Upper lobe of right lung (tissue), 1 donor: ENCODE measurements at places on chromosomes 7 and 10.
A peak's percentile ranks its signal among the peaks of the same experiment; 100 is the strongest.

- DNase-seq = no peak
Measured at GRCh38 chr10:86062198-86062550, 304.4 kb downstream of the GRID1 start.

DNA sequence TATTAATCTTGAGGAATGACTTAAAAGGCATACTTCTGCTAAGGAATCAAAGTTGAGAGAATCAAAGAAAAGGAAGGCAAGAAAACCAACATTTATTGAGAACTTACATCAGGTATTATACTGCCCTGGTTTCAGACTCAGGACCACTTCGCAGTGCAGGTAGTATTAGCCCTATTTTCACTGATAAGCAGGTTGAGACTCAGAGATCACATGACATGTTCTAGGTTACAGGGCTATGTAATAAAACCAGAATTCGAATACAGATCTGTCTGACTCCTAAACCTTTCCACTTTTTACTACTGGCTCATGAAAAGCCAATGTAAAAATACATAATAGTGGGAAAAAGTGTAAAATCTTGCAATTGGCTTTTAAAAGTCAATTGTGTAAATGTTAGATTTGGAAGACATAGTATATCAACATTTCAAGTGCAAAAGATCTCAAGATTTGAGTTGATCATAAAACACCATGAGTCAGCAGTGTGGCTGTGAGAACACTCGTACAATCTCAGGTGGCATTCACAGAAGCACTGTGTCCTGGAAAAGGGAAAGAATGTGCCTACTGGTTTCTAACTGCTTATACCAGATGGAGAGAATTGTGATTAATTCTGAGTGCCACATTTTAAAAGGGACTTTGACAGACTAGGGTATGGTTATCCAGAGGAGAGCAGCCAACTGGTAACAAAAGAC is 195.8 kb upstream of the MKLN1 start:
- no peak for DNase-seq

DNA sequence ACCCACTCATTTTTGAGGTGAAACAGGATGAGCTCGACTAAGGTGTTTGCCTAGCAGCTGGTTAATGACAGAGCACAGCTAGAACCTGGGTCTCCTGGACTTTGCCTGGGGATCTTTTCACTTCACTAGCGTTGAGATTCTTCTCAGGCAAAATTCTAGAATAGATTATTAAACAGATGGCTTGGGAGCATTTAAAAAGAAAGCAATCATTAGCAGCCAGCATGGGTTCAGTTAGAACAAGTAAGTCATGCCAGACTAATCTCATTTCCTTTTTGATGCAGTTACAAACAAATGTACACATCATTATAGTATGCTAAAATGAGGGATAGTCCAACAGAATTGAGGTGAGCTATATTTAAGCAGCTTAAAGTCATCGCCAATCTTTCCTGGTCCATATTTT is 291.3 kb upstream of the MYO3A start:
- DNase-seq = no peak

GRCh38 chr10:35412900-35413491 is 76.7 kb downstream of the CCNY start:
- DNase-seq = no peak

DNA sequence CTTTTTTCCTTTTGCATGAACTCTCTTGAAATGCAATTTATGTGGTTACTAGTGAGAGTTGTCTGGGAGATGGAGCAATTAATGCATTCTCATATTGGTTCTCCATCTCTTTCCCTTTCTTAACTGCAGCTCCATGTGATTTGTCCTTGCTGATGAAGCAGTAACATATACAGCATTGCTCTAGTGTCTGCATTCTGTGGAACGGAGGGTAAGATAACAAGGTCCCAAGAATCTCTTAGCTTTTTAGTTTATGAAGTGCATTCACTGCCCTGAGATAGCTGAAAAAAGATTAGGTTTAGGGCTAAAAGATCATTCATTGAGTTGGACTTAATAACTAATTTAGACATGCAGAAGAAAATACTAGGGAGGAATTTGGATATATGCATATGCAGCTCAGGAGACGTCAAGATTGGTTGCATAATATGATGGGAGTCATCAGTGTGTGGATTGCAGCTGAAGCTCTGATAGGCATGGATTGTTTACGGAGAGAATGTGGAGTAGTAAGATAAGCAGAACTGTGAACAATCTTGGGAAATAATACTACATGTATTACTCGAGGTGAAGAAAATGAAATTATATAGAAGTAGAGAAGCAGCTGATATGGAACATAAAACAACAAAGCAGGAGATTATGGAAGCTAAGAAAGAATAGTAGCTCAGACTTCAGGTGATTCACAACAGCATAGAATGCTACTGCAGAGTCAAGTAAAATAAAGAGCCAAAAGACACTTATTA is 404.7 kb downstream of the ARL4A start:
- no peak for DNase-seq

DNA sequence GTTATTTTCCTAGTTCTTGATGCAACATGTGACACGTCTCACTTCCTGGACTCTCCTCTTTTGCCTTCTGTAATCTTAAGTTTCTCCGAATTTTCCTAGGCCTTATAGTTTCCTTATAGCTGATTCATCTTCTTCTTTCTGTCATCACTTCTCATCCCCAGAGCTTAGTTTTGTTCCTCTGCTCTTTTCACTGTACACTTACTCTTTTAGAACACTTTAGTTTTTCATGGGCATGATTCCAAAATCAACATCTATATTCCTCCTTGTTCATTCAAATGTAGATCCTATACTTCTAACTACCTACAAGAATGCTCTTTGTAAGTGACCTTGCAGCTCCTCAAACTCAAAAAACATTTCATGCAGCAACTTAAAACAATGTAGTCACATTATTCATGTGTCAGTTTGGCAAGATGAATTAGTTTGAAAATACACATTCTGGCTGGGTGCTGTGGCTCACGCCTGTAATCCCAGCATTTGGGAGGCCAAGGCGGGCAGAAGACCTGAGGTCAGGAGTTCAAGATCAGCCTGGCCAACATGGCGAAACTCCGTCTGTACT is 13.1 kb upstream of the SLC26A3 start:
- no peak for DNase-seq

DNA sequence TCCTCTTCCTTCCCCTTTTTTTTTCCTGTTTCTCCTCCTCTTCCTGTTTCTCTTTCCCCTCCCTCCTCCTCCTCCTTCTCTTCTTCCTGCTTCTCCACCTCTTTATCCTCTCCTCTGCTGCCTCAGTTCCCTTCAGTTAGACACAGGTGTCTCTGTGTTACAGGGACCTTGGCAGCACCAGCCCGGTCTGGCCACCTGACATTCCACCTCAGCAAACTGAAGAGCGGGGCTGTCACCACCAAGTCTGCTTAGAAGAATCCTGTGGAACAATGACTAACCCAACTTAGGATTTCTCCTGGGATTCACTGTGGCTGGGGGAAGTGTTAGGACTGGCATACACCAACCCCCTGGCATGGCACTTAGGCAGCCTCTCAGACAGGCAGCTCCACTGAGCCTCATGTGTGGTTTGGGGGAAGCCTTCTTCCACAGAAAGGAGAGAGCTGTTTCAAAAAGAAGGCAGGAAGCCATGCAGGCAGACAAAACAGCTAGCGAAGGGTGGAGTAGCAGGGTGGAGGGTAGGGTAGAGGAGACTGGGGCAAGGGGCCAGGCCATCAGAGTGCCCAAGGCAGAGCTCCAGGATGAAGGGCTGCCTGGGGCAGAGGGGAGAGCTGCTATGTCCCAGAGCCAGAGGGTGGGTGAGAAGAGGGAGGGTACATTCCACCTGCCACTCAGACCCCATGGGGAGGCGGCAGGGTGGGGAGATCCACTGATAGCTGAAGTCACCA is 13.2 kb upstream of the GDF10 start:
- DNase-seq = no peak

GRCh38 chr10:71743089-71743838 is 23.7 kb upstream of the C10orf105 start:
- no peak for DNase-seq

GRCh38 chr7:77866786-77867536 is 68.4 kb downstream of the PHTF2 start:
- no peak for DNase-seq

DNA sequence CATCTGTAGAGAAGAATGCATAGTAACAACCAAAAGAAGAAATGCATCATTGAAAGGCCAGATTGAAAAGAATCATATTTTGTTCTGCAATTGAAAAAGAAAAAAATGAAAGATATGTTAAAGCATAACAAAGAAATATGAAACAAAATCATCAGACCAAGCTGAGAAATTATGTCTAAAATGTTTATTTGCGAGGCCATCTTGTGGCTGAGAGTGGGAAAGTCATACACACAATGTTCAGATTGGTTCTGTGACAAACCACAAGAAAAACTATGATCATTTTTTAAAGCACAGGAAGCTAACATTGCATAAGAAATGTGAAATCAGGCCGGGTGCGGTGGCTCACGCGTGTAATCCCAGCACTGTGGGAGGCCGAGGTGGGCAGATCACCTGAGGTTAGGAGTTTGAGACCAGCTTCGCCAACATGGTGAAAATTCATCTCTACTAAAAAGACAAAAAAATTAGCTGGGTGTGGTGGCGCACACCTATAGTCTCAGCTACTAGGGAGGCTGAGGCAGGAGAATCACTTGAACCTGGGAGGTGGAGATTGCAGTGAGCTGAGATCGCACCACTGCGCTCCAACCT is 36.6 kb downstream of the ABCB5 start:
- no peak for DNase-seq

DNA sequence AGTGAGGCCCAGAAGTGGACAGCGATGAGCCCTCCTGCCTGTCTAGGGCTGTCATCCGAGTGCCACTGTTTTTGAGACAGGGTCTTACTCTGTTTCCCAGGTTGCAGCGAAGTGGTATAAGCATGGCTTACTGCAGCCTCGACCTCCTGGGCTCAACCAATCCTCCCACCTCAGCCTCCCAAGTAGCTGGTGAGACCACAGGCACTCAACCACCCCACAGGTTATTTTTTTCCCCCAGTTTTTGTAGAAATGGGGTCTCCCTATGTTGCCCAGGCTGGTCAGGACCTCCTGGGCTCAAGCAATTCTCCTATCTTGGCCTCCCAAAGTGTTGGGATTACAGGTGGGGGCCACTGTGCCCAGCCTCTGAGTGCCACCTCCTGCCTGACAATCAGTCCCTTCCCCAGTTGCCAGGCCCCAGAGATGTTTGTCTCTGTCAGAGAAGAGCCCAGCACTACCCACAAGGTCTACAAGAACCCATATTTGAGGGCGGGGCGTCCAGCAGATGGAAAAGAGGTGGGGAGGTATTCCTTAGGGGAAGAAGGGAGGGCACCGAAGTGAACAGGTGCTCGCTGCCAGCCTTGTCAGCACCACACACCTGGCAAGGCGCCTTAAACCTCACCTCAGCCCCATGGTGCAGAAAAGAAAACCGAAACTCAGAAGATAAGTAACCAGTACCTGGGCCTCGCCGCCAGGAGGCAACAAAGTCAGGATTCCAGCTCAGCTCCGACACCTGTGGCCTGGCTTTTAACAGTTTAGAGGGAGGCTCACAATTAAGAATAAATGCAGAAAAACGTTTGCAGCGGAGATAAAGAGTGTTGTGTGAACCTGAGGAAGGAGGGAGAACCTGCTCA is 77.4 kb upstream of the ANLN start:
- DNase-seq = peak; percentile 80

GRCh38 chr10:71530781-71531180 is 134.1 kb downstream of the CDH23 start:
- DNase-seq = no peak

GRCh38 chr7:103082497-103082896 is 7.6 kb downstream of the ARMC10 start:
- DNase-seq = no peak

- DNase-seq = no peak
Measured at GRCh38 chr7:103680161-103681144, 234.4 kb upstream of the SLC26A5 start.

- no peak for DNase-seq
Measured at GRCh38 chr7:17595546-17595945, 297.1 kb downstream of the AHR start.

DNA sequence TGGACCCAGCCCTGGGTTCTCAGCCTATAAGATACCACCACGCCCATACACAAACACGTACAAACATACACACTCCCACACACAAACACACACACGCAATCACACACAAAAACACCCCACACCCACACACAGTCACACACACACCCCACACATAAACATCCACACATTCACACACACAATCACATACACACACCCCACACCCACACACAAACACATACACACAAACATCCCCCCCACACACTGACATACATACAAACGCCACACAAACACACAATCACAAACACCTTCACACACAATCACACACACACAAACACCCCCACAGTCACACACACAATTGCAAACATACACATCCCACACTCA is 79.3 kb upstream of the CPXM2 start:
- DNase-seq = no peak

DNA sequence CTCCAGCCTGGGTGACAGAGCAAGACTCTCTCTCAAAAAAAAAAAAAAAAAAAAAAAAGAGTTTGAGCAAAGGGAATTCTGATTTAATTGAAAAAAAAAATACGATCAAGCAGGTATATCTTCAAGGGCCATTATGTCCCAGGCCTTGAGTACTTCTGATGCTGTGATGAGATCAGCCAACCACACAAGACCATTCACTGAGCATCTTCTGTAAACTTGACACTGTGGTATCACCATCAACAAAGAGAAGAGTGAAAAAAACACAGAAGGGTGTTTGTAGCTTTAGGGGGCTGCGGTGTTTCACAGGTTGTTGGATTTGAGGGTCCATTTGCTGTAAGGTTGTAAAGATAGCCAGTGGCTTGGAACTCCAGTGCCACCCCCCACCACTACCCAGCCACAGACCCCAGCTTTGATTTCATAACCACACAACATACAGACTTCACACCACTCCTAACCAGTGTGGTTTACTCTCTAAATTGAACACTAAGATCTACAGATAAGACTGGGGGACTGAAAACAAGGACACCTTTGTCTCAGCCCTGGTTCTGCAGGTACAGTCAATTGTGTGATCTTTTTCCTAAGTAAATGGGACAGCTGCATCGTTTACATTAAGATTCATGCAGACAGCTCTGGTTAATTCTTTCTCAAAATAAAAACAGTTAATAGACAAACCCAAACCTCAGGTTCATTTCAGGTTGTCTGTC is 66.4 kb downstream of the CDC123 start:
- no peak for DNase-seq

DNA sequence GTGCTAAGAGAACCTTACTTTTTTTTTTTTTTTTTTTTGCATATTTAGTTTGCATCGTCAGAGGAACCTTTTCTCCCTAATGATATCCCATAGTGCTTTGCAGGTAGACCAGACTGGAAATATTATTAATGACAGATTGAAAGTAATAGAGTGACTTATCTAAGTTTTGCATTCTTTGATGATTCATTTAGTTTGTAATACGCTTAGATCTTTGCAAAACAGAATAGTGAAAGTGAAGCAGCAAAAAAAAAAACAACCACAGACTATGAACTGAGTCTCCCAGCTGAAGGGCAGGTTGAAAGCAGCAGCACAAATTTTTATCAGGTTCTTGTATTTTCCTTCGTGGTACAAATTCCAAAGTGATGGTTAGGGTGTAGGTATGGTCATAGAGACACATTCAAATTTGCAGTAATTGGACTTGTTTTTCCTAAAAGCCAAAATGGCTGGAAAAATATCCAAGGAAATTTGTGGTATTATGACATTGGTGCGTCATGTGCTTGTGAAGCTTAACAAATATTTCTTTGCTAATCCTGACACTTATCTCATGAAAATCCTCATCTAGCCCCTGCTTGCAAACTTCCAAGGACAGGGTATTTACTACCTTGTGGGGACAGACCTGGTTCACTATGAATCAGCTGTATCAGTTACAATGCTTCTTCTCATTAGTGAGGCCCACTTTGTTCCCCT is 81.8 kb upstream of the CREB5 start:
- DNase-seq = no peak

- DNase-seq = no peak
Measured at GRCh38 chr10:873020-873419, 58.5 kb downstream of the LARP4B start.
